Activated CD4-positive, alpha-beta memory T cell treated with anti-CD3 and anti-CD28 coated beads, Interleukin-2, amount 10 ng/mL, durations not matched to agents 7 days and 5 days (primary cell): ENCODE measurements at places on chromosomes 13 and 19. TPM values are rescaled to one million over a fixed set of nuclear protein-coding genes. Genes with fewer than 3 reads are reported as not detected.

Gene CYP2A6
- total RNA-seq = not detected

Gene CACTIN
- 21.6 TPM for total RNA-seq

Gene PTH2
- not detected for total RNA-seq

Gene SERP2
- total RNA-seq = not detected

Gene LAIR1
- 59.0 TPM for total RNA-seq

Gene VAV1
- 105 TPM for total RNA-seq

Gene IGSF23
- not detected for total RNA-seq

Gene RPS19
- 2,652 TPM for total RNA-seq

Gene SOHLH2
- not detected for total RNA-seq

Gene CCNA1
- 3.5 TPM for total RNA-seq

Gene RABAC1
- total RNA-seq = 105 TPM

Gene ODAD3
- total RNA-seq = not detected

Gene CD79A
- 0.38 TPM for total RNA-seq

Gene ZNF442
- 0.86 TPM for total RNA-seq

Gene SERTM1
- not detected for total RNA-seq

Gene DCT
- total RNA-seq = not detected

Gene ZNF791
- 44.3 TPM for total RNA-seq

Gene LGALS7
- not detected for total RNA-seq
